ENCODE measurements at places on chromosomes 2 and 18.

- DNase-seq: no peak
Observed at GRCh38 chr2:239399921-239400595, 762 bp downstream of the HDAC4 start.

- DNase-seq: peak; percentile 0
Observed at GRCh38 chr18:75111760-75112159, 97.2 kb downstream of the PTGR3 start.

GRCh38 chr18:75871596-75871995 lies 444.1 kb upstream of the SMIM21 start:
- no peak for DNase-seq

GRCh38 chr2:102485147-102485785 lies 12.2 kb downstream of the SLC9A4 start:
- no peak for DNase-seq

GRCh38 chr2:105926960-105927678 lies 182.4 kb downstream of the NCK2 start:
- no peak for DNase-seq

- no peak for DNase-seq
Observed at GRCh38 chr2:224925810-224926100, 116.5 kb downstream of the DOCK10 start.

- DNase-seq: no peak
Observed at GRCh38 chr2:88913280-88913679, 221.8 kb downstream of the RPIA start.

DNA sequence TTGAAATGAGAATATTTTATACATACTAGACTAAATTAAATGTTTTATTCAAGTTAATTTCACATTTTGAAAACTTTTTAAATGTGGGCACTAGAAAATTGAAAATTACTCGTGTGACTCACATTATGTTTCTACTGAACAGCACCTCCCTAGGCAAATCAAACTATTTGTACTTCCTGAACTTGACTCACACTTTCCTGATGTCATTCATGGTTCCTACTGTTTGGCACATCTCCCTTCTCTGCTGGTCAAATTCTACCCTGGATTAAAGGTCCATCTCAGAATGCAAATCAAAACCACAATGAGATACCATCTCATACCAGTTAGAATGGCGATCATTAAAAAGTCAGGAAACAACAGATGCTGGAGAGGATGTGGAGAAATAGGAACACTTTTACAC lies 16.7 kb downstream of the LHCGR start:
- peak; percentile 90 for DNase-seq

DNA sequence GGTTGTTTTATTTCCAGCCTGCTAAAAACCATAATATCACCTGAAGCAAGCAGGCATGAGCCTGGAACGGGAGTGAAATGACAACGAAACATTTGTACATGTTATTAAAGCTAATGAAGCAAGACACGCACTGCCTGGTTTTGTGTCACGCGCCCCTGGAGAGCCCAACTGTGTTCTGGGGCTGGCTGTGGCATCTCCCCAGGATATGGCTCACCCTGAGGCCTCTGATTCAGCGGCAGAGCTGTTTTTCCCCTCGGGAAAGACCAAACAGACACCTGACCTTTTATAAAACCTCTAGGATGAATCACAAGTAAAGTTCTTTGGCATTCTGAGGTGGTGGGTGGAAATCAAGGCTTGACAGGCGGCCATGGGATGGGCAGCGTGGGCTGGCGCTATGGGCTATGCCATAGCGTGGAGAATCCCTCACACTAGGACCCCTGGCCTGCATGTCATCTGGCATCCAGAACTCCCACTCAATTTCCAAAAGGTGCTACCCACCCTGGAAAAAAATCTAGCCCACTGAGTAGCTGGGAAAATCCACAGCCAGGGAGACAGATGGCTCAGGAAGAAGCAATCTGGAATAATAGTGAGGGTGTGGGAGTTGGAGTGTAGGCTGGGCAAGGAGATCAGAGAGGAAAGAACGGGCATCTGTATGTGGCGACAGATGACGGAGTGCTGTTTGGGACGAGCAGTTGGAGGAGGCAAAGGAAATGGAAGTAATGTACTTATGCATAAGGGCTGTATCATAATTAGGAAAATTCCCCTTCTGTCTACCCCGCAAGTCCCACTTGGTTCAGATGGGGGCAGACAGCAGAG lies 262.0 kb downstream of the AFF3 start:
- DNase-seq: peak; percentile 100

DNA sequence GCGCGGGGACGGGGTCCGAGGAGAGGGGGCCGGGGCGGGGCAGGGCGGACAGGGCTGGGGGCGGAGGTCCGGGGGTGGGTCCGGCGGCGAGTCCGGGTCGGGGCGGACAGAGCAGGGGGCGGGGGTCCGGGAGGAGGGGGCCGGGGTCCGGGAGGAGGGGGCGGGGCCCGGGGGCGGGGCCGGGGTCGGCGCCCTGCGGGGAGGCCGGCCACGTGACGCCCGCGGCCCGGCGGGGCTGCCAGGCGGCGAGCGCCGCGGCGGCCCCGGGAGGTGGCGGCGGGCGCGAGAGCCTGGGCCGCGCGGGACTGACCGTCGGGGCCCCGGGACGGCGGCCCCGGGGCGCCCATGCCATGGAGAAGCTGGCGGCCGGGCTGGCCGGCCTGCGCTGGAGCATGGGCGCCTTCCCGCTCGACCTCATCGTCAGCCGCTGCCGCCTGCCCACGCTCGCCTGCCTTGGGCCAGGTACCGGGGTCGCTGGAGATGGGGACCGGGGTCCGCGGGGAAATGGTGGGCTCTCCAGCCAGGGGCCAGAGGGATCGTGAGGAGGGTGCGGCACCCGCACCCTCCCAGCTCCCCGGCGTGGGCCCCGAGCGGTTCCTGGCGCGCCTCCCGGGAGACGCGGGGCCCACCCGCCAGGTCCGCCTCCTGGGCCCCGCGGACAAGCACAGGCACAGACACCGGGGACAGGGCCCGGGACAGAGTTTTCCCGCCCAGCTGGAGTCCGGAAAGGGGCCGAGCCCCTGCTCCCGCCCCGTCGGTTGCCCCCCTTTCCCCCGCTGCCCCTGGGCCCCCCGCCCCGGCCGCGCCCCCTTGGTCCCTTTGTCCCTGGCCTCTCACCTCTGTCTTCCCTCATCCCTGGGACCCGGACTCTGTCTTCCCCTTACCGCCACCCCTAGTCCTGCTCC lies at the start of gene GAREM2:
Gene GAREM2, plus strand, starts transcription at position 218 of the 905 bp plus-strand sequence. Its CDS starts 133 bp downstream, at position 351.
- DNase-seq: no peak

DNA sequence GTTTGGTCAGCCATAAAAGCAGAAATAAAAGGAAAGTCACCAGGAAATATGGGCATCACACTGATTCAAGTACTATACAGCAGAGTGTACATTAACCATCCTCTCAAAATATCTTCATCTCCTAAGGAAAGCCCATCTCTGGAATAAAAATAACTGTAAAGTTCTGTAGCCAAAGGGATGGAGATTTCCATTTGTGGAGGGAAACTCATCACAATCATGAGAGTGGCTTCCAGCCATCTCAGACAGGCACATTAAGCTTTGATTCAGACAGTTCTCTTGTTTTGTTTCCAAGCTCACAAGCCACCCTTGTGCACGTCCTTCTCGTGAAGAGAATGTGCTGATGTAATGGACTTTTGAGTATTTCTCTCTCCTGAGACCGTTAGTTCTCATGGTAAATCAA lies 695.5 kb downstream of the LRRTM4 start:
- no peak for DNase-seq

DNA sequence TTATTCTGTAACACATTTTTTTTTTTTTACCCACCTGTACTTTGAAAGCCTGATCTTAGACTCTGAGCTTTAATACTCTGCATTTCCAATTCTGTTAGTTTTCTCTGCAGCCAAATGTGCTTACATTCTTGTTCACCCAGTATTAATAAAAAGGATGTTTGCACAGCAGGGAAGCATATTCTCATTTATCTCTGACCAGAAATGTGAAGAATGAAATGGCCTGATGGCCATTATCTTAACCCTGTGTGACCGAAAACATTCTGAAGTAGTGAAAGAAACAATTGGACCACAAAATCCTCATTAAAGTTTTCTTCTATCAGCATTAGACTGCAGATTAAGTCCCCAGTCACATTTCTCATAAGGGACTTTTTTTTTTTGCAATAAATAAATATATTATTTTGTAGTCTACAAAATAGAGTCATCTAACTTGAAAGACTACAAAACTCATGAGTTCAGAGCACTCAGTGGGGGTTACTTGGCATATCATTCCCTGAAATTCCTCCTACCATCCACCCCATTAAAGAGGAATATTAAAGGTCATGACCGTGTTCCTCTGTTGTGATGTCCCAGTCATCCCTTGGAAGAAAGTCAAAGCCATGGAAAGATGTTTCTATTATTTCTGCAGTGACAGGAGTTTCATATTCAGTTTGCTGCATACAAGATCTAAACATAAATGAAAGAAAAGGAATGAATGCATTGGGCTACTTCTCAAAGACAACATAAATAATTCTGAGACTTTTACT lies 364.4 kb downstream of the RND3 start:
- DNase-seq: no peak

- peak; percentile 82 for DNase-seq
Observed at GRCh38 chr2:48248251-48248933, 281.6 kb upstream of the STON1 start.

GRCh38 chr2:105798595-105798994 lies 53.9 kb downstream of the NCK2 start:
- no peak for DNase-seq

- DNase-seq: no peak
Observed at GRCh38 chr2:47535996-47536395, 133.0 kb downstream of the MSH2 start.

- no peak for DNase-seq
Observed at GRCh38 chr2:24623535-24623934, 132.5 kb downstream of the NCOA1 start.

GRCh38 chr2:186894478-186894877 lies 45.5 kb upstream of the ZSWIM2 start:
- no peak for DNase-seq

DNA sequence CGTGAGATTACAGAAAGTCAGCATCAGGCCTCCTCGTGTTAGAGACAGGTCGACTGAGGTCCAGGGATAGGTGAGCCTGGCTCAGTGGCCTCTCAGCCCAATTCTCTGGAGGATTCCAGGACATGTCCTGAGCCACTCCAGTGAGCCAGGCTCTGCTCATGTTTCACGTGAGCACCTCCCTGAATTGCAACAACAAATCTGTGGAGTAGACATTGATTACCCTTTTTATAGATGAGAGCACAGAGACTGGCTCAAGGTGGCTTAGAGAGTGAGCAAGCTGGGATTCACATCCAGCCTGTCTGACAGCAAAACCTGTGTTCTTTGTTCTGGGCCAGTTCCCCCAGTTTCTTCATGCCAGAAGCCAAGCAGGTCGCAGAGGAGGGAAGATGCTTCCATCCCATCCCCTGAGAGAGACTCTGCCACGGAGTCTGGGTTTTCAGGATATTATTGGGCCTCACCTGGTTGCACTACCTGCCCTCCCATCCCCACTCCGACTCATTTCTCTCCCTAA lies 46.4 kb downstream of the HS1BP3 start:
- DNase-seq: no peak

DNA sequence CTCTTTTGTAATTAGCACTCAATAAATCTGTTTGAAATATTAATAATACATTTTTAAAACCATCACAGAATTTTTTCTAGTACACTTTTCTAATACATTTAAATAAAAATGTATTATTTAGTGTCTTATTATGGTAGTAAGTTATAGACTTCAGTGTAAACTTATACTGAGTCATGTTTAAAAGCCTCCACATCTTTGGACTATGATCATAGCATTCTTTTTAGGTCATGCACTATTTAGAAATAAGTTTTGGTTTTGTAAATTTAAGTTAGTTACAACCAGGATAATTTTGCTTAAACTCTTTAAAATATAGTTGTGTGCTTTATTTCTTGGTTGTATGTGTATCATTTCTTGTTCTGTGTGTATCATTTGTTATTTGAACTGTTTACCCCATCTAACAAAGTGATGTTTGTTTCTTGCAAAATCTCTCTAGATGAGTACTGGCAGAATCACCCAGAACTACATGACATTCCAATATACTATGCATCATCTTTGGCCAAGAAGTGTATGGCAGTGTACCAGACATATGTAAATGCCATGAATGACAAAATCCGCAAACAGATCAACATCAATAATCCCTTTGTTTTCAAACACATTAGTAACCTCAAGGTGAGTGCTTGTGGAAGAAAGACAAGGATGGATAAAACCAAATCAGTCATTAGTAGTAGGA lies 16.7 kb downstream of the CPSF3 start:
- DNase-seq: peak; percentile 82

DNA sequence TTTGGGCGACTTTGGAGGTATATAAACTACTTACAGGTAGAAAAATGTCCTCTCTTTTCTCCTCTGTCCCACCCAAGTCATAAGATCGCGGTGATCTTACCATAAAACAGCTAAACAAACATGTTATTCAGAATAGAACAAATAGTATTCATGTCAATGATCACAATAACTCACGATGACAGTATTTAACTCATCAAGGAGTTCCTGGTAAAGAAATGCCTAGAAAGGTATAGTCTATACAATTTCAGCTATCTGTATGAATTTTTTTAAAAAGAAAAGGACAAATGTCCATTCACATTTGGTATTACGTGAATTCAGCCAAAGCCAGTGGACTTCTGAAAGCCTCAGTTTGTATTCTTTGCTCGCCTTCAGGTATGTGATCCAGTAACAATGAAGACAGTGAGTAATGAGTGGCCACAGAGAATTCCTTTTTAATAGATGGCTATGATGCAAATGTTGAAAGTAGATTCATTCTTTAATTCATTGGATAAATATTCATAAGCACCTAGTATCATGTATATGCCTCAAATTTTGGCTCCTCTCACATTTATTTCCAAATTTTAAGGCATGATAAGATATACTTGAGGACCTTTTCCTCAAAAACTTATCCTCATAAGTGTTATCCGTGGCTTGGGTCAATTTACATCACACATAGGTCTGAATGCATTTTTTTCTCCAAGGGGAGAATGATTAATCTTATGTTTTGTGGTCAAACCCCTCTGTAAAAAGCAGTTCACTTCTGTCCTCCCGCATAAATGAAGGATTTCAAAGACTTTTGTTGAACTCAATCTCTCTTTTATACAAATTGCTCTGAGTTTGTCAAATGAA lies 20.3 kb downstream of the ABCB11 start:
- DNase-seq: no peak

DNA sequence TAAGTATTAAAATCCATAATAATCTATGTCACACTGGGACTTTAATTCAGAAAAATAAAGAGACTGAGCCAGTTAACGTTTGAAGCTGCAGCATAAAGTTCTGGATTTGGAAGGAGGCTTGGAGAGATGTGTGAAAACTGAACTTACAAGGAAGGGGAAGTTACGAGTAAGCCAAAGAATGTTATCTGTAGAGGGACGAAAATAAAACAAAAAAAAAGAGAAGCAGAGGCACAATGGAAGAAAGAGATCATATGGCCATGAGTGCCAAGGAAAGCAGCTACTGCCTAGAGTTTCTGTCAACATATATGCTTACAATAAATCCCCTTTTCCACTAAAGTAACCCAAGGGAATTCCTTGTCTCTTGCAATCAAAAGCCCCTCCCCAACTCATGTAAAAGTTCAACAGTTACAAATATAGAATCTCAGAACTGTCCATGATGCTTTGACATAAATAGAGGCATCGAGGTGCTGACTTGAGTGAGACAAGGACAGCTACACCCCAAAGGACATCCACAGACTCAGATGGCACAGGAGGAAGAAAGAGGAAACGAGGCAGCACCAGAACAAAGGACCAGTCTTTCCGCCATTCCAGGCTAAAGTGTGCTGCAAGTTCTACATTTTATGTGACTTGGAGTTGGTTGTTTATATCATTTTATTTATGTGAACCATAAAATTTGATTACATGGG lies 16.1 kb upstream of the ARL5A start:
- no peak for DNase-seq

Data from HS-5 (cell line).